ENCODE measurements at places on chromosomes 6 and 20.

- peak; percentile 95 for DNase-seq
Measured at GRCh38 chr6:69232911-69233448, 563.8 kb downstream of the LMBRD1 start.

DNA sequence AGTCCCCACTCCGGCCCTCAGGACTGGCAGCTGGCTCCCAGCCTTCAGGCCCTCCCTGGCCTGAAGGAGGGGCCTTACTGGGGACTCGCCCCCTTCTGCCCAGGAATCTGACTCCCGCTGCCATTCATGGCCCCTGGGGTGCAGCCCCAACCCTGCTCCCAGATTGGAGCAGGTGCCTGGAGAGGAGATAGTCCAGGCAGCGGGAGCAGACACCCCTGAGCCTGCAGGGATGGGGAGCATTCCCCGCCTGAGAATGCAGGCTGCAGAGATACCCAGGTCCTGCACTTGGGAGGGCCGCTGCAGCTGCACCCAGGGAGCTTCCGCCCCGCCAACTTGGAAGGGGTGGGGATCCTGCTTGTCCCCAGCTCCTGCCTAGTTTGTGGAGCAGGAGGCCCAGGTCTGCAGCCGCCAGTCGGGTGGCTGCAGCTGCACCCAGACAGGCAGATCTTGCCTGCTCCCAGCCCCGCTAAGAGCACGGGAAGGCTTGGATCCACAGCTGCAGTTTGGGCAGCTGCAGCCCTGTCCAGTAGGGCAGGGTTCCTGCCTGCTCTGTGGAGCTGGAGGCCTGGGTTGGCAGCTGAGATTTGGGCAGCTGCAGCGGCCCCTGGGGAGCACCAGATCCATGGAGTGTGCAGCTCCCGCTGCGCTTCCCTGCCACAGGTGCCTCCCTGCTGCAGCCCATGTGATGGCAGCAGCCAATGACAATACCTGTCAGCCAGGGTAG, 5.2 kb downstream of the GTSF1L start:
- no peak for DNase-seq

- DNase-seq: no peak
Measured at GRCh38 chr20:58847463-58847862, 3.2 kb downstream of the GNAS-AS1 start.

DNA sequence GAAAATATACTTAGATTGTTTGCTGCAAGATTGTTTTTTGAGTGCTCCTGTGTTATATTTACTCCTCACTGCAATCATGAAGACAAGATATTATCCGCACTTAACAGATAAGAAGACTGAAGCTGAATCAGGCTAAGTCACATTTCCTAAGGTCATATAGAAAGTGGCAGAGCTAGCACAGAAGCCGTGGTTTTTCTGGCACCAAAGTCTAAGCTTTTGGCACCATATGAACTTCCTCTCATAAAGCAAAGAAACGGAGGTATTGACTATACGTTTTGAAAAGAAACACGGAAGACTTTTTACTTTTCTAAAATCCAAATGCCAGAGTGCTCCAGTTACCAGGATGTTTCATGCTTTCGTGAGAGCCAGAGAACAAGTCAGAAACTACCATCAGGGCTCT, 9.3 kb upstream of the DTD1 start:
- no peak for DNase-seq

- no peak for DNase-seq
Measured at GRCh38 chr6:151441390-151442166, 10.3 kb downstream of the RMND1 start.

DNA sequence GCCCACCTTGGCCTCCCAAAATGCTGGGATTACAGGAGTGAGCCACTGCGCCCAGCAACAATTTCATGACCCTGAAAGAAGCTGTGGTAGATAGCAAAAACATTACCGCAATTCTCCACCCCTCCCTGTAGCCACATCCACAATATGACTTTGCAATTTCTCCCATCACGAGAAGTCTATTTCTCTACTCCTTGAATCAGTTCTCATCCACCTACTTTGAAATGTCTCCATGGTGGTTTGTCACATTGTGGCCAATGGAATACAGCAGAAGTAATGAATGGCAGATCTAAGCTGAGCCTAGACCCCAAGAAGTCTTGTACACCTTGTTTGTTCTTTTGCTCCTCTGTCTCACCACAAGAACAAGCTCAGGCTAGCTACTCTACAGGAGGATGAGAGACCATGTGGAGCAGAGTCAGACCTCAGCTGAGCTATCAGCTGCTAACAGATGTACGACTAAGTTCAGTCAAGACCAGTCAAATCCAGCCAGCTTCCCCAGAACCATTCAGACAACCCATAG, 6.3 kb downstream of the OXT start:
- no peak for DNase-seq

GRCh38 chr6:112005013-112005371, 48.9 kb upstream of the CCN6 start:
- no peak for DNase-seq

- DNase-seq: no peak
Measured at GRCh38 chr6:117007659-117008058, 130.6 kb downstream of the RFX6 start.

GRCh38 chr20:50460608-50461267, 49.4 kb upstream of the PTPN1 start:
- peak; percentile 91 for DNase-seq

GRCh38 chr6:5464099-5464885, 203.0 kb downstream of the FARS2 start:
- peak; percentile 37 for DNase-seq

GRCh38 chr6:159646733-159647132, 46.3 kb downstream of the SOD2 start:
- peak; percentile 85 for DNase-seq

- no peak for DNase-seq
Measured at GRCh38 chr6:148445116-148445515, 102.5 kb downstream of the SASH1 start.

DNA sequence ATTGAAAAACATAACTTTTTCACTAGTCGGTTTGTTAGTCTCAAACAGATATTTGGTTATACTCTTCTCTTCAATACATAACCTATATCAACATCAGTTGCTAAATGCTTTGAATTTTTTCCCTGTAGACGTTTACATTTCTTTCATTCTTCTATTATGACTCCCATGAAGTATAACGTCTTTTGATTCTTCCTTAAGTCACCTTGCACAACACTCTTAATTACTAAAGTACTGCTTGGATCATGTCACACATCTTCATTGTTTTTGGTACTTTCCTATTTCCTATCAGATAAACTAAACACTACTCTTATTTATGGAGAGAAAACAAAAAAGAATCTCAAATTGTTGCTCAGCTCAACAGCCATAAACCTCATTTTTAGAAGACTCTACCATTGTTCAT, 23.0 kb upstream of the BMP5 start:
- DNase-seq: no peak

GRCh38 chr6:41191569-41191968, 9.4 kb downstream of the TREML2 start:
- no peak for DNase-seq

- no peak for DNase-seq
Measured at GRCh38 chr6:100232781-100233573, 231.7 kb downstream of the SIM1 start.
